ENCODE measurements at places on chromosomes 6 and 20. TPM values are rescaled to one million over a fixed set of nuclear protein-coding genes. Genes with fewer than 3 reads are reported as not detected.

DNA sequence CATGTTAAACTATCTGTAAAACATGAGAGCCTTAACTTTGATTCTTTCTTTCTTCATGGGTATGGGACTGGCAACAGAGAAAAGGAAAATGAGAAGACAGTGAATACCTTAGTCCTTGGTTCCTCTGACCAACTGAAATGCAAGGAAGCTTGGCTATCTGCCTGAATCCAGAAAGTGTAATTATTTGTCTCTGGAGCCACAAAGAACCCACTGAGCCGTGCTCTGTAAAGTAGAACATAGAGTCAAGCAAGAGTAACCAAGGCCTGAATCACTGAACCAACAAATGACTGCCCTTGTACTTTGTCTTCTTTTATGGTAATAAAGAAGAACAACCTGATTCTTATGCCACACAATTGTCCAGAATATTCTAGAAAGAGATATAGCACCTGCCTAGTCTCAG lies 27.6 kb downstream of the PKHD1 start:
- no peak for DNase-seq

GRCh38 chr6:149855741-149856140 lies 8.4 kb downstream of the LRP11 start:
- DNase-seq = no peak

The EGFL8 gene
- 15.1 TPM for total RNA-seq

The GNMT gene
- not detected for total RNA-seq

- no peak for DNase-seq
These were observed 1.5 kb upstream of the ADTRP start for GRCh38 chr6:11780097-11780428.

DNA sequence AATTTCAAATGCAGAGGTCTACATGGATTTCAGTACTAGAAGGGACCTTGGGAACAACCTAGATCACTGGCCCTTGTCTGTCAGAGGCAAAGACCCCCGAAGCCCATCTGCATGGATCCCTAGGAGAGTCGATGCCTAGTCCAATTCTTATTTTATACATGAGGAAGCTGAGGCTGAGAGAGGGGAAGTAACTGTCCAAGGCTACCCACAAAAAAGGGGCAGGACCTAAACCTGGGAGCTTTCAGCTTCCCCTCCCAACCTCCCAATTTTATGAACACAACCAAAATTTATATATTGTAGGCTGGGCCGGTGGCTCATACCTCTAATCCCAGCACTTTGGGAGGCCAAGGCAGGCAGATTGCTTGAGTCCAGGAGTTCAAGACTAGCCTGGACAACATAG lies 73.2 kb downstream of the TRERF1 start:
- no peak for DNase-seq
